Foreskin keratinocyte (primary cell): ENCODE measurements at places on chromosomes 11 and 22. TPM values are rescaled to one million over a fixed set of nuclear protein-coding genes. Genes with fewer than 3 reads are reported as not detected.

DCUN1D5 gene
- polyA plus RNA-seq: 68.8 and 77.2 TPM in 2 replicates

DCDC1 gene
- polyA plus RNA-seq: not detected in 2 replicates

DNA sequence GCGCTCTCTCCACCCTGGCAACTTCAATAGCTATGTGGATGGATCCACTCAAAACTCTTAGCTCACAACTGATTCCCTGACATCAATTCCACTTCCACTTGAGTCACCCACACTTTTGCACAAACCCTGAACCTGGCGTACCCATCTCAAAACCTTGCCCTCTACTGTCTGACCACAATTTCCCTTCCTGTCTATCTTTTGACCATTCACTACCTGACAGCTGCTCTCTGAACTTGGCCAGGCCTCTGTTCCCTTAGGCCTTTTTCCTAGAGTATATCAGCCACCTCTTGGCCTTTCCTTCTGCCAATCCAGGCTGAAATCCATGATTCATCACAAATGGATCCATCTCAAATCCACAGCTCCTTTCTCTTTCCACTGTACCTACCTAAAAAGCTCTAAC lies 106.0 kb downstream of the RPL27A start:
- DNase-seq: no peak

BIK gene
- polyA plus RNA-seq: 7.1 and 12.8 TPM in 2 replicates

DNA sequence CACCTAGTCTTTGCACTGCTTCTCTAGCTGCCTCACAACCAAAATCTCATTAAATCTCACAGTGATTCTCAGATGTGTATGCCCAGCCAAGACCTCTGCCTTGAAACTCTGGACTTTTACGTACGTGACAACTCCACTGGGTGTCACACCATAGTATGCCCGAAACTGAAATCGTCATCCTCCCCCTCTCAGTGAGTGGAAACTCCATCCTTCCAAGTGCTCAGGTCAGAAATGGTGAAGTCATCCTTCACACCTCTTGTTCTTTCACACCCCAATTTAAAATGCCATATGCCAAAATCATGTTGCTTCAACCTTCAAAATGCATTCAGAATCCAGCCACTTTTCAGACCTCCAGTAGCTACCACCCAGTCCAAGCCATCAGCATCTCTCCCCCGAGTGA lies 42.5 kb downstream of the SFI1 start:
- DNase-seq: no peak

CRYBB2 gene
- 0.06 TPM in 1 of 2 replicates, not detected in the other for polyA plus RNA-seq

SUSD2 gene
- 0.04 TPM in 1 of 2 replicates, not detected in the other for polyA plus RNA-seq

DNA sequence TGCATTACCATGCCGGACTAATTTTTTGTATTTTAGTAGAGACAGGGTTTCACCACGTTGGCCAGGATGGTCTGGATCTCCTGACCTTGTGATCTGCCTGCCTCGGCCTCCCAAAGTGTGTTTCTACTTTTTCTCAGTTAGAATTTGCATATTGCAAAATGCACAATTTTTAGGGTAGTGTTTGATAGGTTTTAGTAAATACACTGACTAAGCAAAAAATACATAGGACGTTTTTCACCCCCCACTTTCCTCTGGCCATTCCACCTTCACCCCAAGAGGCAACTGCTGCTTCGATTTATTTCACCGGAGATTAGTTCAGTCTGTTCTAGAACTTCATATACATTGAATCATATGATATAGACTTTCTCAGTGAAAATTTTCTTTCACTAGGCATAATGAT lies 1269.1 kb downstream of the TBC1D22A start:
- DNase-seq: no peak

DNA sequence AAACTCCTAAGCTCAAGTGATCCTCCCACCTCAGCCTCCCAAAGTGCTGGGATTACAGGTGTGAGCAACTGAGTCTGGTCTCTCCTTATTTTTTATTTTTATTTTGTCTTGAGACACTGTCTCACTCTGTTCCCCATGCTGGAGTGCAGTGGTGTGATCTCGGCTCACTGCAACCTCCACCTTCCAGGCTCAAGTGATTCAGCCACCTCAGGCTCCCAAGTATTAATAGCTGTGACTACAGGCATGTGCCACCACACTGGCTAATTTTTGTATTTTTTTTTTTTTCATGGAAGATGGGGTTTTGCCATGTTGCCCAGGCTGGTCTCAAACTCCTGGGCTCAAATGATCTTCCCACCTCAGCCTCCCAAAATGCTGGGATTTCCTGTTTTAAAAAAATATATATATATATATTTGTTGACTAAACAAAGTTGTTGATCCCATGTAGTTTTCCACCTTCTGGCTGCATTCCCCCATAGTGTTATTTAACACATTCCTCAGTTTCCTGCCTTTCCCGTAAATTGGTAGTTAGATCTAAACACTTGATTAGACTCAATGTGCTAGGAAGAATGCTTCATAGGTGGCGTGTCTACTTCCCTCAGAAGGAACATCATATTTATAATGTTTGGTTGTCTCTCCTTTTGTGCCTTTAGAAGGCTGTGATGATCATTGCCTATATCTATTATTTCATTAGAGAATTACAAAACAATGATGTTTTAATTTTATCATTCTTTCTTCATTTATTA lies 38.8 kb downstream of the LRRC32 start:
- no peak for DNase-seq

GTSE1 gene
- 11.4 and 16.6 TPM in 2 replicates for polyA plus RNA-seq

GRCh38 chr11:108545909-108546501 lies 47.6 kb downstream of the EXPH5 start:
- DNase-seq: no peak

DNA sequence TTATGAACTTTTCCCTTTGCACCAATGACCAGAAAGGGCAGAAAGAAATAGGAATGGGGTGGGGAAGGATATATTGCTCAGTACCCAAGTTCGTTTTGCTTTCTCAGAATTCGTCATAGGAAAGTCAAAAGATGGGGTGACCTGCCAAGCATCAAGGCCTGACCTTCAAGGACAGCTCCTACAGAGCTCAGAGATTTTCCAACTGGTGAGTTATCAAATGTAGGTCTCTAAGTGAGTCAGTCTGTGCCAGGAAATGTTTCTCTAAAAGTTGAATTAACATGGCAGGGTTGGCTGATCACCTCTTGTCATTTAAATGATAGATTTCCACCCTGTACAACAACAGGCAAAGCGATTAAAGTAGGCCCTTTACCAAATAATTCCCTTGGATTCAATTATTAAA lies 307.2 kb downstream of the CADM1 start:
- no peak for DNase-seq

CRYBB1 gene
- polyA plus RNA-seq: not detected in 2 replicates

- DNase-seq: no peak
These were observed 403.2 kb upstream of the DDI1 start for GRCh38 chr11:103633068-103633788.

- no peak for DNase-seq
These were observed 218.1 kb downstream of the CEP164 start for GRCh38 chr11:117545706-117546105.

GRCh38 chr11:69750108-69750850 lies 24.9 kb downstream of the FGF4 start:
- DNase-seq: no peak

DNA sequence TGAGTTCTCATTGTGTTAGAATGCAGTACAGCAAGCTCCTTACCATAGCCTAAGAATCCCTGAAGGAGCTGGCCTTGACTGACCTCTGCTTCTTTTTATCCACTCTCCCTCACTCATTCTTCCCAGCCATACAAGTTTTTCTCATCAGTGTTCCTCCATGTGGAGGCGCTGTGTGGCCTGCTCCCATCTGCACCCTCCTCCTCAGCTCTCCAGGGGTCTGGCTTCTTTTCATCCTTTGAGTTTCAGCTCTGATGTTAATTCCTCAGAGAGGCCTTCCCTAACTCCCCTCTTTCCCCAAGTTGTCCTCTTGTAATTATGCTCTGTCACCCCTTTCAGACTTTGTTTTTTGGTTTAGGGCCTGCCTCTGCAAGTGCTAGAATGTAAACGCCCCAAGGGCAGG lies 144.8 kb downstream of the WNT7B start:
- DNase-seq: no peak

DNA sequence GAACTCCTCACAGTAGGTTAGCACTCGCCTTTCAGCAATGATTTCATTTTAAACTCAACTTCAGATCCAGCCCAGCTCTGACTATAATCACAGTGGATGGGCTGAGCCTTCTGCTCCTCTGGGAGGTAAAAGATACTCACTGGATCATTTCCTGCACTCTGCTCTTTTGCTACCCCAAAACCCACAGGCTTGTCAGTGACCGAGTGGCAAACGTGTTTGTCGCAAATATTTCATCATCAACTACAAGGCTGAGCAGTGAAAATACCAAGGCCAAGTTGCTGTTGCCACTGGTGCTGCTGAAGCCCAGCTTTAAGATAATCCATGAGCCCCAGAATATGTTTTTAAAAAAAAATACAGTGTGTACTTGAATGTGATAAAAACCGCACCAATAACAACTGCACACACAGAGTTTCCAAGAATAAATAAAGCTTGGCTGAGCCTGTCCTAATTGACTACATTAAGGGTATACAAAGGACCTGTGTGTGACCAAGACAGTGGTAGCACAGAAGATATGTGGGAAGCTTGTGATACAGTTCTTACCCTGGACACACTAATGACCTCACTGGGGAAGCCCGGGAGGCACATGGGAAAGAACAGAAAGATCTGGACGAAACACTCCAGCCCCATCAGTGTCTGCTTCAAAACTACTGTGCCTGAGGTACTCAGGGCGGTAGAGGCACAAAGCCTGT lies 41.3 kb downstream of the ABTB2 start:
- no peak for DNase-seq
